ENCODE measurements at places on chromosomes 2 and 18. TPM values are rescaled to one million over a fixed set of nuclear protein-coding genes. Genes with fewer than 3 reads are reported as not detected.

PDE1A gene
- total RNA-seq, result not detected

GPR39 gene
- 43.2 TPM for total RNA-seq

MC2R gene
- not detected for total RNA-seq

LRP1B gene
- 0.06 TPM for total RNA-seq

CNGA3 gene
- total RNA-seq, result not detected

FAM161A gene
- total RNA-seq, result 2.0 TPM

RESP18 gene
- total RNA-seq, result not detected
